Subcutaneous adipose tissue (tissue), 4 donors: ENCODE measurements at places on chromosomes 13 and 19. TPM values are rescaled to one million over a fixed set of nuclear protein-coding genes. Genes with fewer than 3 reads are reported as not detected.

Gene SAFB
- total RNA-seq: 65.5 TPM

Gene GIPC3
- 0.66 TPM for total RNA-seq

Gene CEACAM19
- total RNA-seq: 0.49 TPM

Gene ANKLE1
- not detected for total RNA-seq

Gene CFAP97D2
- not detected for total RNA-seq
